ENCODE measurements at places on chromosomes 13 and 19.

GRCh38 chr19:16586991-16587832 lies 15.0 kb upstream of the SLC35E1 start:
- peak; percentile 15 for ATAC-seq

GRCh38 chr13:57918913-57919312 lies 287.4 kb downstream of the PCDH17 start:
- ATAC-seq: no peak

DNA sequence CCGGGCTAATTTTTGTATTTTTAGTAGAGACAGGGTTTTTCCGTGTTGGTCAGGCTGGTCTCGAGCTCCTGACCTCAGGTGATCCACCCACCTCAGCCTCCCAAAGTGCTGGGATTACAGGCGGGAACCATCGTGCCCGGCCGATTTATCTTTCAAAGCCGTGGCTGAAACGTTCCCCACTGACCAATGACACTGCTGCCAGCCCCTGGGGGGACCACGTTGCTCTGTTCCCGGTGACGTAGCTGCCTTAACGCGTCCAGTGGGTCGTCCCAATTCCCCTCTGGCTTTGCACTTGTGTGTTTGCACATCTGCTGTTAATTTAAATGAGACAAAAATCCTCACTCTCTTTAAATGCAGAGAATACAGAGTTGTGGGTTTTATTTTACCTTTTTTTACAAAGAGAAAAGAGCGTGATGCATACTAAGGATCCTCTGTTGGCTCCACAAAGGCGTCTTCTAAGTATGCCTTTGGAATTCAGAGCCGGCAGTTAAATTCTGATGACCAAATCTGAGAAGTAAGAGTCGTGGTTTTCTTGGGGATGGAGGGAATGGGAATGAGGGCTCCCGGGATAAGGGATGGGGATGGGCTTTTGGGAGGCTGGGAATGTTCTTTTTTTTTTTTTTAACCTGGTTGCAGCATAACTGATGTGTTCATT lies 18.6 kb upstream of the LMTK3 start:
- no peak for ATAC-seq

DNA sequence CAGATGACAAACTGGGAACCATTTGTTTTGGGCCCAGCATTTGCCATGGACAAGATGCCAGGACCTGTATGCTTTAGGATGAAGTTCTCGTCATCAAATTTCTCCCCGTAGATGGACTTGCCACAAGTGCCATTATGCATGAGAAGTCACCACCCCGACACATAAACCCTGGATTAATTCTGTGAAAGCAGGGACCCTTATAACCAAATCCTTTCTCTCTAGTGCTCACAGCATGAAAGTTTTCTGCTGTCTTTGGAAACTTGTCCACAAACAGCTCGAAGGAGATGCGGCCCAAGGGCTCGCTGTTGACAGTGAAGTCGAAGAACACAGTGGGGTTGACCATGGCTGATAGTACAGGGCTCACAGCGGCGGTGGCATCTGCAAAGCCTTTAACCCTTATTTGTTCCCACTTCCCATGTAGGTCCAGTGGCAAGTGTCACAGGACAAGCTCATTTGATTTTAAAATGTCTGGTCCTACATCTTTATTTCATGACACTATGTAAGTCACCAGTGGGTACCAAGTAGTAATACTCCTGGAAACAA lies 75.2 kb upstream of the MIR17HG start:
- no peak for ATAC-seq

DNA sequence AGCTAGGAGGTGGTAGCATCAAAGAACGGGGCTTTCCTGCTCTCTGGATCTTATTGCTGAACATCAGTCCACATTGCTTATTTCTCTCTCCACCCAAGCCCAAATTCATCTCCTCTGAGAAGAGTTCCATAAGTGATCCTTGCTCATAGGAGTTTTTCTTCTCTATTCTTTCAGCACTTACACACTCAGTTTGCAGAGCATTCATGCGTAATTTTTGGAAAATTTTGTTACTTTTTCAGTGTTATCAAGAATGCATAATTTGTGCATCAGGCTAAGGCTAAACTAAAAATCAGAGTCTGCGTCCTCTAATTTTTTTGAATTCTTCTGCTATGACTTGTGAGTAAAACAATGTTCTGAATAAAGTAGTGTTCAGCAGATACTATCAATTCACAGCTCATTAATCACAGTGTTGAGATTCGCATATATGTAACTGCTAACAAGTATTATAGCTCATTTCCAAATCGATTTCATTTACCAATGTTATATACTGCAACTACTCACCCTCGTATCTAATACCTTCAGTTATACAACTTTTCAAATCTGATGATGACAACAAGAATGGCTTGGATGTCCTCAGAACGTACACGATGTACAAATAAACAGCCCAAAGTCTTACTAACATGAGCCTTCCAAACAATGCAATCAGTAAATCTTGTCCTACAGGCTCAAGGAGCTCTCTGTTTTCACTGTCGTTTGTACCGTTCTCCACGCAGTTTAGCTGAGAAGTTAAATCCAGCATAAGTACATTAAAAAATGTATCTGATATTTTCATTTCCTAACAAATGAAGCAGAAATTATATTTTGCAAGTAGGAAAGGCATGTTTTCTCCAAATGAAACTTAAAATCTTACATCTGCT lies 36.4 kb upstream of the STARD13 start:
- ATAC-seq: no peak

- peak; percentile 90 for ATAC-seq
Measured at GRCh38 chr13:32905063-32905863, 111.0 kb upstream of the KL start.

DNA sequence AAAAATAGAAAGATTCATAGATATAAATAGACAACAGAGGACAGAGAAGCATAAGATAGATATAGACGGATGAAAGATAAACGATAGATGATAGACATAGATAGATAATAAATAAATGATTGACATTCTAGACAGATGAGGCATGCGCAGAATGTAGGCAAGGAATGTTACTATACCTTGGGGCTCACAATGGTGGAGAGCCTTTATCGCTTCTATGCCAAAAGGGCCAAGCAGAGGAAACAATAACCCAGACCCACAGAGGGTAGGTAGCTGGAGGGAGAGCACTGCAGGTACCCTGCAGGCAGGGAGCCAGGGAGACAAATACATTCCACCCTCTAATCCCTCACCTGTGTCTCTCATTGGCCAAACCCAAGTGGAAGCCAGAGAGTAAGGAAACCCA lies 44.4 kb downstream of the NOTCH3 start:
- no peak for ATAC-seq

DNA sequence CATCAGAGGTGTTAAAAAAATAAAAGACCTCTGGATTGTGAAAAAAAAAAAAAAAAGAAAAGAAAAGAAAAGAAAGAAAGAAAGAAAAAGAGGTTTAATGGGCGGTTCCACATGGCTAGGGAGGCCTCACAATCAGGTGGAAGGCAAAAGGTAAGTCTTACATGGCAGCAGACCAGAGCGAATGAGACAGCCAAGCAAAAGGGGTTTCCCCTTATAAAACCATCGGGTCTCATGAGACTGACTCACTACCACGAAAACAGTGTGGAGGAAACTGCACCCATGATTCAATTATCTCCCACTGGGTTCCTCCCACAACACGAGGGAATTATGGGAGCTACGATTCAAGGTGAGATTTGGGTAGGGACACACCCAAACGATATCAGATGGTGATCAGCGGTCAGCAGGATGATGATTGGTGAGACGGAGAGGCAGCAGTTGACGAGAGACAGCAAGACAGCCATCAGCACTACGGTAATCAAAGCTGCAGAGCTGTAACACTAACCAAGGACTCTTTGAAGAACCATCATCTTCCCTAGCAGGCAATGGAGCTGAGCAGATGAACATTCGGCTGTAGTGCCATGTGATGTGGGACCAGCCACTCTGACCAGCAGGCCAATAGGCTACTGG lies 3.9 kb upstream of the CD209 start:
- peak; percentile 98 for ATAC-seq

- ATAC-seq: no peak
Measured at GRCh38 chr13:77269141-77269540, 57.8 kb downstream of the MYCBP2 start.

DNA sequence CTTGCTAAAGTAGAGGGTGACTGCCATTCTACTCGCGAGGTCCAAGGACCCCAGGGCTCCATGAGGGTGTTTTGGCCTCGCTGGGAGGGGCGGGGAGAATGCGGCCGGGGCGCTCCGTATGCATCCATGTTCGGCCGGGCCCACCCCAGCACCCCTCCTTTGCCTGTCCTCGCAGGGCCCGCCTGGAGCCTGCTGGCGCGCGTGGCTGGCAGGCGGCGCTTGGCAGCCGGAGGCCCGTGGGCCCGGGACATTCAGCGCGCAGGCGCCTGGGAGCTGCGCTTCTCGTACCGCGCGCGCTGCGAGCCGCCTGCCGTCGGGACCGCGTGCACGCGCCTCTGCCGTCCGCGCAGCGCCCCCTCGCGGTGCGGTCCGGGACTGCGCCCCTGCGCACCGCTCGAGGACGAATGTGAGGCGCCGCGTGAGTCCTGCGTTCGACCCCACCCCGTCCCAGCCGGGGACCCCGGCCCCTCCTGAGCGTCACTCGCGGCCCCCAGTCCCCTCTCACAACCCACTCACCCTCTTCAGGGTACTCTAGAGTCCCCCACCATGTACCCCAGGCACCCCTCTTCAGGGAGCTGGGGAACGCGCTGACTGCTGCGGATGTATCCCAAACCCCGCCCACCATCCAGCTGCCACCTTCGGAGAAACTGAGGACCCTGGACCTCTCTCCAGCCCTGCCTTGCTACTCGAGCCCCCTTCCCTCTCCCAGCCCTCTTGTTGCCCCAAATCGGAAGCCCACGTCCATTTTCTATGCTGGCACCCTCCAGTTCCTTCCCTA lies 4.1 kb downstream of the DLL3 start:
- peak; percentile 57 for ATAC-seq

- no peak for ATAC-seq
Measured at GRCh38 chr13:83613524-83613923, 268.8 kb downstream of the SLITRK1 start.

GRCh38 chr19:55437410-55437809 lies 5.7 kb downstream of the SHISA7 start:
- no peak for ATAC-seq

DNA sequence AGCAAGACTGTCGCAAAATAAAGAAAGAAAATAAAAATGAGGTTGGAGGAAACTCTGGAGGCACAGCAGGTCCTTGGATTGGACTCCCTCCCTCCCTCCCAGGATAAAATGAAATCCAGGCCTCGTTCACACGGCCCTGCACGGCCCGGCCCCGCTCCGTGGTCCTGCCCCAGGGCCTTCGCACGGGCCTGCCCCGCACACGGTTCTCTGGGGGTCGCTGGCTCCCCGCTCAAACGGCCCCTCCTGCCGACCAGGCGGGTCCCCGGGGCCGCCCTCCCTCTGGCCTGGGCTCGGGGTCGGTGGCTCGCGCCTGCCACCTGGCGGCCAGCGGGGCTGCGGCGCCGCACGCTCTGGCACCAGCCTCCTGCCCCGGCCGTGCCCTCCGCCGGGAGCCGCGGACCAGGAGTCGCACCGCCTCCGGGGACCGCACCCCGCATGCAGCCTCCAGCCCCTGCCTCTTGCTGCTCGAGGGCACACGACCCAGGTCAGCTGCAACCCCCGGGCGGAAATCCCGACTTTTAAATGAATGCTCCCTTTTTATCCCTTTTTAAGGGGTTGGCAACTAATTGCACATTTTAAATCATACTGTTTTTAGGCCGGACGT lies 1.5 kb upstream of the WDR18 start:
- ATAC-seq: peak; percentile 84

DNA sequence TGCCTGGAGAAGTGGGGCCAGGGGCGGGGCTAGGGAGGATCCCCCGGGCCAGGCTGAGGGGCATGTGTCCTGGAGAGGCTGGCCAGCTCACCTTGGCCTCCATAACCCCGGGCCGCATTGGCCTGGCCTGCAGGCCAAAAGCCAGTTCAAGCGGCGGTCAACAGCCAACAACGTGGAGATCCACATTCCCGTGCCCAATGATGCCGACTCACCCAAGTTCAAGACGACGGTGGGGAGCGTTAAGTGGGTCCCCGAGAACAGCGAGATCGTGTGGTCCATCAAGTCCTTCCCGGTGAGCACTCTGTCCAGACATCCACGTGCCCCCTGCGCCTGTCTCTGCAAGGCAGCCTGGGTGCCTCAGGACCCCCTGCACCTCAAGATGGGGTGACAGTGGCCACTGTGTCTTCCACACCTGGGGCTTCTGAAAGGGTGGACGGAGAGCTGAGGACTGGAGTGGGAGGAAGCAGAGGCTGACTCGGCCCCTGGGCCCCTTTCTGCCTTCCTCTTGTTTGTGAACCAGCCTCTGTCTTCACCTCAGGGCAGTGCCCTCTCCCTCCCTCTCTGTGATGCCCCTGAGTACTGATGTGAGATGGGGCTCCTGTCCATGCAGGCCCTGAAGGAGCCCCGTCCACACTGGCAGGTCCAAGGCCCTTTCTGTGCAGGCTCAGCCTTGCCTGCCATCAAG lies 31.1 kb downstream of the AP1M1 start:
- ATAC-seq: no peak

DNA sequence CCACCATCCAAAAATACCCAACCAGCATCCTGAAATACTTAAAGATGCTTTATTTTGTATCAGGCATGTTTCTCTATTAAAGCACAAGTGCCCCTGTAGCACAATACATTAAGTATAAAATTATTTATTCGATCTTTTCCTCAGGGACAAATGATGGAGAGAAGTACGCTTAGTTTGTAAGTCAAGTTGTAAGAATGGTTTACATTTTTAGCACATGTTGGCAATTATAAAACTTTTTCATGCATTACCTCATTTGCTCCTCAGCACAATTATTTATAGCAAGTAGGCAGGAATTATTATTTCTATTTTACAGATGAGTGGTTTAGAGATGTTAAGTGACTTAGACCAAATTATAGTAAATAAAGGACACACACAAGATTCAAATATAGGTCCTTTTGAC lies 232.6 kb upstream of the HTR2A start:
- no peak for ATAC-seq

DNA sequence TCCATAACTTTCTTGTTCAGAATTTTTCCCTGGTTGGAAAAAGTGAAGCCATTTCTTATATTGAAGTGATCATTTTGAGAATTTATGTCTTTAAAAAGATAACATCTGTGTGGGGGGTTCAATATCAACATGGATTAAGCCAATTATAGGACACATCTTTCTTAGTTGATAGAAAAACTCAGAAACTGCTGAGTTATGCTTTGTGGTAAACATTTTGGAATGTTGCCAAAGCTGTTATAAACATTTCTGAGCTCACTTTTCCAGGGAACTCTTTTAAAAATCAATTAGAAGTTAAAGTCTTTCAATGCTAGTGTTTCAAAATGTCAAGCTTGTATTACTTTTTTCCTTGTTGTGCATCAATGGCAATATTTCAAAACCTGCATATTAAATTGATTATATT lies 248.8 kb downstream of the DACH1 start:
- no peak for ATAC-seq

DNA sequence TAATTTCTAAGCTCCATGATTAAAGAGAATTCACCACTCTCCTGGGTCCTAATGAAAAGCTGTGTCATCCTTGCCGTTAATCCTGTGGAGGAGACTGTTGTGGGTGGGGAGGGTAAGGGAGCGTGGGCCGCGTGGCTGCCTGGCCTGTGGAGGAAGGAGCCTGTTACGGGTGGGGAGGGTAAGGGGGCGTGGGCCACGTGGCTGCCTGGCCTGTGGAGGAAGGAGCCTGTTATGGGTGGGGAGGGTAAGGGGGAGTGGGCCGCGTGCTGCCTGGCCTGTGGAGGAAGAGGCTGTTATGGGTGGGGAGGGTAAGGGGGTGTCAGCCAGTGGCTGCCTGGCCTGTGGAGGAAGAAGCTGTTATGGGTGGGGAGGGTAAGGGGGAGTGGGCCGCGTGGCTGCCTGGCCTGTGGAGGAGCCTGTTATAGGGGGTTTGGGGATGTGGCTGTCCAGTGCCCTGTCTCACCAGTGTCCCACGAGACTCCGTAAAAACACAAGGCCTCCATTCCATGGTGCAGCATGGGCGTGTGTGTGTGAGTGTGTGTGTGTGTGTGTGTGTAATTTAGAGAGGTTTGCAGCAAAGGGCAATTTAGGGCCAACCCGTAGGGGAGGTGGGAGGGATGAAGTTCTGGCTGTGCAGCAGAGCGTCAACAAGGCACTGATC lies 15.6 kb upstream of the DCUN1D2 start:
- no peak for ATAC-seq
